ENCODE measurements at places on chromosomes 7 and 10. TPM values are rescaled to one million over a fixed set of nuclear protein-coding genes. Genes with fewer than 3 reads are reported as not detected.

DNA sequence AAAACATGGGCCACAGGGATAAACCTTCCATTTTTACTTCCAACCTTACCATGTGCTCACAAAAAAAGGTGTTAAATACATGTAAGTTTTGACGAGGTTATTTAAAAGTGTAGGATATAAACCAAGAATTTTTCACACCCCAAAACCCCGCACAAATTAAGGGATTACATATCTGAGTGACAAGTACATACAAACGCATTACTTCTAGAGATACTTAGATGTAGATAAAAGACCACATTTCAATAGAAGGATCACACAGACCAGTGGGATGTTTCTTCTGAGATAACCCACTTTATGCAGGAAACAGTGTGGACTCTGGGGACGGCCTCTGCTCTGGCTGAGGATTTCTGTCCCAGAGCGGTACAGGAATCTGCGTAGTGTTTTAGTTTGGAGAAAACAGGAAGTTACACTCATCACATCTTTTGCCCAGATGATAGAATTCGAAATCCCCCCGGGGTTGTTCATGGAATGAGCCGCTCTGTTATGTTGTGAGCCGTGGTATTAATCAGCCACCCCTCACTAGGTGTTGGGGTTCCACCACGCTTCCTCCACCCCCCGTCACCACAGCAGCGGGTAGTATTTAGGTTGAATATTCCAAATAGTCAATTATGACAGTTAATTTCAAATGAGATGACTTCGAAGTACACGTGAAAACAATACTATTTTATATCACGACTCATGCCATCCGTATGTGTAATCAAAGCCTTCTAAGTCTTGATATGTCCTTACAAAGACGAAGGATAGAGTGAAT is 1.3 kb upstream of the CUL1 start:
- peak overlapping the region; percentile 90 for H3K4me3 ChIP-seq
- peaks cover 3% of the 10 kb centered on the region for H3K27me3 ChIP-seq
- peak overlapping the region; percentile 95 for H3K27ac ChIP-seq

GRCh38 chr10:92699518-92700381 is 10.0 kb downstream of the HHEX start:
- H3K27ac ChIP-seq = no peak overlapping the region
- DNase-seq = no peak
- peaks cover 65% of the 10 kb centered on the region for H3K27me3 ChIP-seq
- H3K4me3 ChIP-seq = peak overlapping the region; percentile 80
- no peaks in the 10 kb centered on the region for H3K36me3 ChIP-seq

DNA sequence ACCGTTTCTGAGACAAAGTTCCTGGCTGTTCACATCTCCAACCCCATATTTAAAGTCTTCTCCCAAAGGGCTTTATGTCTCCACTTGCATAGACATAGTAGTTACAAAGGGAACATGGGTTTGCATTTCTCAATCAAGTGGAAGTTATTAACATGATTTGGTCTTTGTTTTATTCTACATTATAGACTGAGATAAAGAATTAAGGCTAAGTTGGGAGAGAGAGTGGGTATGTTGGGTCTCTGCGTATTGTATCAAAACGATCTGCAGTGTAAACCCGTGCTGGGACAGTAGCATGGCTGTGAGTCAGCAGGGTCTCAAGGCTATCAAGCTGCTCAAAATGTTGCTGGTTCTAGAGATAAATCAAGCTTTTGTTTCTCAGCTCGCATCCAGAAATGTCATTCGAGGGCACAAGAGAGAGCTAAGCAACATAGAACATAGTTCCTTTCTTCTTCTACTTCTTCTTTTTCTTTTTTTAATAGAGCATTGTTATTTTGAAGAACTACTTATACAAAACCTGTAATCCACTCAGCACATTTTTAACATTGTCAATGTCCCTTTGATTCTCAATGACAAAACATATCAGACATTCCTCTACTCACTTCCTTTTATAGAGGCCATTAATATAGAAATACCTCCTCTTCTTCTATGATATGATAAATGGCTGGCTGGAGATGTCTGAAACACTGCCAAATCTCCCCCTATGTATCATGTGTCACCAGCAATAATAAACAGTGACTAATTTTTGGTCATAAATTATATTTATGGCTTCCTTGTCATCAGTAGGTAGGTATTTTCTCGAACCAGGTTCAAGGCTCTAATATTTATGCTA is 34.5 kb upstream of the RHOBTB1 start:
- H3K4me3 ChIP-seq = no peak overlapping the region
- no peak overlapping the region for H3K27ac ChIP-seq
- no peaks in the 10 kb centered on the region for H3K36me3 ChIP-seq
- peaks cover 15% of the 10 kb centered on the region for H3K4me1 ChIP-seq

GRCh38 chr7:36405409-36405803 is 15.7 kb downstream of the ANLN start:
- H3K27me3 ChIP-seq = no peaks in the 10 kb centered on the region
- peaks cover 28% of the 10 kb centered on the region for H3K4me1 ChIP-seq
- no peak overlapping the region for H3K4me3 ChIP-seq
- H3K36me3 ChIP-seq = peaks cover 37% of the 10 kb centered on the region
- peak overlapping the region; percentile 15 for H3K27ac ChIP-seq

DNA sequence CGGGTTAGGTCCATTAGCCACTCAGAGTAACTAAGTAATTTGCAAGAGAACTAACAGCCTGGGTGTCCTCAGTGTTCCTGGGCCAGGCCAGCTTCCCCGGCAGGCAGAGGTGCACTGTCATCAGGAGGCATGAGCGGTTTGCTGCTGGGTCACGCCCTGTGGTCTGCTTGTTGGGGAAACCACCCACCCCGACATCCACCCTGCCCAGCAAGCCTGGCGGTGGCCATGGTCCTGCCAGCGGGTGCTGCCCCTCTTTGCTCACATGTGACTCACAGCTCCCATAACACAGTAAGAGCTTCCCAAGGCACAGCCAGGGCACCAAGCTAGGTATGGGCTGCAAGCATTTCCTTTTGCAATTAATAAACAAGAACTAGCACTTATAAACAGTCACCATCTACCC is 75.9 kb downstream of the RGS10 start:
- H3K4me1 ChIP-seq = peaks cover 16% of the 10 kb centered on the region
- H3K27me3 ChIP-seq = peaks cover 4% of the 10 kb centered on the region
- no peak overlapping the region for H3K27ac ChIP-seq
- DNase-seq = peak; percentile 10

DNA sequence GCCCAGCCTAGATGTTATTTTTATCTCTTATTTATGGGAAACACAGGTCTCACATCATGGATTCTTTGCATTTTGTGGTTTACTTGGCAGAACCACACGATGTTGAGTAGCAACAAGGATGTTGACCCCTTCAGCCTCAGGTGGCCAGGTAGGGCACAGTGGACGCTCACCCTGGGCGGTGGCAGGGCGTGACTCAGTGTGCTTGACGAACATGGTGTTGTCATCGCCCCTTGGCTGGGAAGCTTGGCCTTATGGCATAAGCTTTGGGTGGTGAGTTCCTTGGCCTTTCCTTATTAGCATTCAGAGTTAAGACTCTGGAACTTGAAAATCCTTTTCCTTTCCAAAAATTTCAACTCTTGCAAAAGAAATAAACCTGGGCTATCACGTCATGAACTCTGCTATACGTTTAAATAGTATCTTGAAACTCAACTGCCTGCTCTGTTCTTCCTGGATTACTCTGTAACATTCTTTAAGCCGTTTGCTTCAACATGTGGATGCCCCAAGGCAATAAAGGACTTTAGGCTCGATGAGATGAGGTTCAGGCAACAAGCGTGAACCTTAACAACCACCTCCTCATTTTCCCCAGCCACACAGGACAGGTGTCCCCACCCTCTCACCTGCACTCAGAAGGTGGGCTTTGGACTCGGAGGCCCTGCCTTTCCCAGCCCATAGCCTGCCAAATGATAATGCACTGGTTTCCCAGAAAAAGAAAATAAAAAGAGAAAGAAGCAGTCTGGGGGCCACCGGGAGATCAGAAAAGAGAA is 22.5 kb upstream of the ECHDC3 start:
- H3K4me3 ChIP-seq = no peak overlapping the region
- H3K4me1 ChIP-seq = no peaks in the 10 kb centered on the region
- DNase-seq = no peak
- H3K36me3 ChIP-seq = no peaks in the 10 kb centered on the region
- H3K27me3 ChIP-seq = peaks cover 55% of the 10 kb centered on the region
- H3K27ac ChIP-seq = no peak overlapping the region

The CALD1 gene
- total RNA-seq = 2.3 TPM

Measured in activated T-helper 1 cell treated with anti-CD3 and anti-CD28 coated beads, Interleukin-12 subunit alpha, Interleukin-12 subunit beta, Interleukin-2, Interleukin-4 antibody, amounts not matched to agents 30 ng/mL and 10 ng/mL and 1 ng/mL, durations not matched to agents 14 hours and 24 hours and 36 hours (primary cell).